ENCODE measurements at places on chromosomes 7 and 10. TPM values are rescaled to one million over a fixed set of nuclear protein-coding genes. Genes with fewer than 3 reads are reported as not detected.
A peak's percentile ranks its signal among the peaks of the same experiment; 100 is the strongest.

DNA sequence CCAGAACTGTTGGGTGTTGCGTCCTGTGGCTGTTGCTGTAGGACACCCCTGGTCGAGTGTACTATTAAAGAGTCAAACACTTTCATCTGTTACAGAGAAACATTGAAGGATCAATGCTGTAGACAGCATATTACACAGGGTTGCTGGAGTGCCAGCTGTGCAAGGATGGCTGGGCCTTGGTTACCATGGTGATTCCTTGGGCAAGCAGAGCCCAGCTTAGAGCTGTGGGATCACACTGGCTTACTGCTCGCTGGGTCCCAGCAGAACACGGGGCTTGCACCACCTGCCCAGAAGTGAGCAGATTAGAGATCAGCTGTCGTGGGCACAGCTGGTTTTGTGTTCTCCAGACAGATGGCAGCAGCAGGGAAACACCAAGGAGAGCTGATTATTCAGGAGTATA is 76.0 kb downstream of the GPR141 start:
- no peak for DNase-seq

DNA sequence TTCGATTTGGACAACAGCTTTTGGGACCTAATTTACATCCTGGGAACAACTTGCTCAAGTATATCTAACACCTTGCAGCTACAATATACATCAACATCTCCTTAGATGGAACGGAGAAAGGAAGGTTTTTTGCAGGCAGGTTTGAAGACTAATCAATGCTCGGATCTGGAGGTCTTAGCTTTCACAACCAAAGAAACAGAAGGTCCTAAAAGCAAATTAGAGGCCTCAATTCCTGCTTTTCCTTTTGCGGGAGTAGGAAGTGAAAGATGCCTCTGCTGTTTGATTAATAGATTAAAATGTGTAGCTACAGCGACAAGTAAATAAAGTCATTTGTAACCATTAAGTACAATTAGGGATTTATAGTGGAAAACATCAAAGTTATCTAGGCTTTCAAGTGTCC is 3.7 kb upstream of the SP8 start:
- DNase-seq = no peak

- DNase-seq = no peak
These were observed 5.4 kb upstream of the YWHAG start for GRCh38 chr7:76364198-76364584.

DNA sequence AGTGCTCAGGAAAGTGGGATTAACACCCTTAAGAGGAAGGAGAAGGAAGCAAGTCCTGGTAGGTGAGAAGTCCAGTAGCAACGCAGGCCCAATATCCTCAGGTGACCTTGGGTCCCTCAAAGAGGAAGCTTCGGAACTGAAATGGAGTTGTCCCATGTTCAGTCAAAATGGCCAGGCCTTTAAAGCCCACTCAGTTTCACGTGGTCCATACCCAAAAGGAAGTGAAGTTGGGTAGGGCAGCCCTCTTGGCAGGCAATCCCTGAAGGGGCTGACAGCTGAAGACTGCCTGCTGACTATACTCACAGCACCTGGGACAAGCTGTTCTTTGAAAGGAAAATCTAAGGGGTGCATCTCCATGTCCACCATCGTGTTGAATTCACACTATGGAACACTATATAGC is 3.0 kb downstream of the GSAP start:
- no peak for DNase-seq

- DNase-seq = peak; percentile 27
These were observed 22.5 kb downstream of the CFAP43 start for GRCh38 chr10:104209575-104210198.

GRCh38 chr10:4733843-4734224 is 92.2 kb upstream of the AKR1E2 start:
- no peak for DNase-seq

DNA sequence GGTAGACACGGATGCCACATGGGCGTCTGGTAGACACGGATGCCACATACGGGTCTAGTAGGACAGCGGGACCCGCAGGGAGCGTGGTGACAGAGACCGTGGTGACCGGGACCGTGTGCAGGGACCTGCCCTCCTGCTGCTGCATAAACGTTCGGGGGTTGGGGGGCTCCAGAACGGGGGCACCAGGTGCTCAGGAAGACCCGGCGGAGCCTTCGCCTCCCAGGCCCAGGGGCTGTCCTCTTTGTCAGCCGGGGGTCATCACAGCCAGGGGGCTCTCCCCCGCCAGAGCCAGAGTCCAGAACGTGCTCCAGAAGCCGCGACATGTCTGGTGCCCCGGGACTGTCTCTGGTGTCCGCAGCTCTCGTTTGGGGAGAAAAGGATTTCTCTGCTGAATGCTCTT is 69.2 kb upstream of the ADGRA1 start:
- no peak for DNase-seq

DNA sequence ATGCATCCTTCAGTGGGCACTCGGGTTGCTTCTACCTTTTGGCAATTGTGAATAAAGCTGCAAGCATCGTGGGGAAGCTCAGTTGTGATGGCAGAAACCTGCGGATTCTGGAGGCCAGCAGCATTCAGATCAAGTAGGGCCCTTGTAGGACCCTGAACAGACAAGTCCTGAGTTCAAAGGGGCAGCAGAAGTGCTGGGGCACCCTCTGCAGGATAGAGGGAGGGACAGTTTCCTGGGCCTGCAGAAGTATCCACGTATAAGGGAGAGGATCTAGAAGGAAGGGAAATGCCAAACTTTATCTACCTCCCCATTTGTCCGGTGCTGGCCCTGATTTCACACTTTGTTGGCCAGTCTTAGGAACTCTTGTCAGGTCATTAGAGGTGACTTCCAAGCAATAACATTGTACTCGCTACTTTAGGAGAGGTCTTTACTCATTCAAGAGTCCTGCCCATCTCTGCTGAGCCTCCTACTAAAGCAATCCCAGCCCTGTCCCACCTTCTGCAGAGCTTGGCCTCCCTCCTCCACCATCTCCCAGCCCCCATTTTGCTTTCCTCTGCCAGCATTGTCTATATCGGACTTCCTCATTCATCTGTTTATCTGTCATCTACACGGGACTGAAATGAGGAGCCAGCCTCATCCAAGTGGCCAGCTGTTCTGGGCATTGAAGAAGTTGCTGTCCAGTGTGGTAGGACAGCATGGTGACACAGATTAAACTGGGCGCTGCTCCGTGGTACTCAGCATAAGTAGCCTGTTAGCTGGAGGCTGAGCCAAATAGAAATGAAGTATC is 26.6 kb upstream of the R3HCC1L start:
- DNase-seq = no peak

- no peak for DNase-seq
These were observed 81.1 kb downstream of the SVIL start for GRCh38 chr10:29553544-29554250.

- DNase-seq = no peak
These were observed 259.2 kb downstream of the HDAC9 start for GRCh38 chr7:18754766-18755165.

OR6V1 gene
- not detected for total RNA-seq

SFRP5 gene
- total RNA-seq = 1.7 TPM

GOLGA7B gene
- total RNA-seq = not detected

NUTM2E gene
- not detected for total RNA-seq

GJC3 gene
- 0.66 TPM for total RNA-seq

MINDY4 gene
- total RNA-seq = not detected

CALML5 gene
- not detected for total RNA-seq

NAPEPLD gene
- 5.6 TPM for total RNA-seq
